Activated T-cell treated with anti-CD3 and anti-CD28 coated beads for 4 hours (primary cell): ENCODE measurements at places on chromosomes 2 and 18.

- DNase-seq, result no peak
Observed at GRCh38 chr2:39381653-39382052, 55.4 kb downstream of the MAP4K3 start.

DNA sequence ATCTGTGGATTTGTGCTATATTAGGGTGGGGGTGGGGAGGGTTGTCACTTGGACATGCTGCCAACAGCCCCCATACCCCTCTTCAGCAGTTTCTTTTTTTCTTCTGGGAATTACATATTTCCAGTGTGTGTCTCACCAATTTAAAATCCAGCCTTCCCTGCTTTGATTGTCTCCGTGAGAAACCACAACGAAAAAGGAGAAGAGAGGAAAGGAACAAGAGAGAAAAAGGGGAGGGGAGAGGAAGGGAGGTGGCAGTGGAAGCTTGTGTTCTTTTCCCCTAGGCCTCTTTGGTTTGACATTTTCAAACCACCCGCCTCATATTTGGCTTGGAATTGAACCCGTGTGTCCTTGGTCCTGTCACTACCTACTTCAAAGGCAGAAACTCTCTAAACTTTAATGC, 860 bp downstream of the CTNNA2 start:
- no peak for DNase-seq

DNA sequence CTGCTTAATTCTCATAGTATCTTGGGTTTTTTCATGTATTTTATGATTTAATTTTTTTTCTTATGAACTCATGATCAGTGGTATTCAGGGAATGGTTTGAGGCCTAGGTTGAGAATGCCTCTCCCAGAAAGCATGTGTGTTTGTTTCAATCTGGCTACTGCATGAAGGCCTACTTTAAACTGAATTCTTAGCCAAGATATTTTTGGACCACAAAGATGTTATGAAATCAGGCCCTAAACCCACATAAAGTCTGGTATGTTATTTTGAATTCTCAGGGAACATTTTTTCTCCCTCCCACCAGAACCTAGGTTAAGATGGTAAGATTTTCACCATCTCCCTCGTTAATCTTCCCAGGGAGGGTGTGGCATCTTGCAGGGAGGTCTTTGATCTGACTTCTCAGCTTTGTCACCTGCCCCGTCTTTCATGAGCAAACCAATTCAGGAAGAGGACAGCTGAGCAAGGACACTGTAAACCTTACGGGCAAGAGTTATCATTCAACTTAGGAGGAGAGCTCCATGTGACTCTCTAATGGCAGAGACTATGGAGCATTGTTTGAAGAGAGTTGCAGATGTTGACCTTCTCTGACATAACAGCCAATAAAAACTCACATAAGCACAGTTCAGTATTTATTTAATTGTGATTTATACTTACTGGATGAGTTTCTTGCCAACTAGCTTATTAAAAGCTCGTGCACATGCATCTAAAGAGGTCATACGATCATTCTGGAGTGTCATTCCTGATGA, 21.3 kb upstream of the ACKR3 start:
- no peak for DNase-seq

DNA sequence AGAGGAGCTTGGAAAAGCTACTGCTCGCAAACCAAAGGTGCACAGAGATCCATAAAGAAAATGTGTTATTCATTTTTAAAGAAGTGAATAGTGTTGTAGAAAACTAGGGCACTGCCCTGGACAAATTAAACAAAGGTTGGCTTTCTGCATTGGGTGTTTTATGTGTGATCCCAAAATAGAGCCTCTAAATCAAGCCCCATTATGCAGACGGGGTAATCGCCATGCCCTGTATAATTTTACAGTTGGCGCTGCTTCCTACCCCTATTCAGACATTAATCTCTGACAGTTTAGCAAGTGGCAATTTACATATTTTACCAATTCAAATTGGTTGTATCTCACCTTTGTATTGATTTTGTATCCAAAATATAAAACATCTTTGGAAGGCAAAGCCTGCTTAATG, 109.1 kb downstream of the PID1 start:
- DNase-seq, result no peak

DNA sequence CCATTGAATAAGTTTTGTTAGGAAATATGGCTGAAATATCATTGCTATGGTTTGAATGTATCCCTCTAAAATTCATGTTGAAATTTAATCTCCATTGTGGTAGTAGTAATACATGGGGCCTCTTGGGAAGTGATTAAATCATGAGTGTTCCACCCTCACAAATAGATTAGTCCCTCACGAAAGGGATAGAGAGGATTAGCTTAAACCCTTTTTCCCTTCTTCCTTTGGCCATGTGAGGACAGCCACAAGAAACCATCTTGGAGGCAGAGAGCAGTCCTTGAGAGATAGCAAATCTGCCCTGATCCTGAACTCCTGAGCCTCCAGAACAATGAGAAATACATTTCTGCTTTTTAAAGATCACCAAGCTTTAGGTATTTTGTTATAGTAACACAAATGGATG, 274.2 kb downstream of the CDH19 start:
- DNase-seq, result no peak
